Dermis microvascular lymphatic vessel endothelial cell (primary cell): ENCODE measurements at places on chromosomes 6 and 20. TPM values are rescaled to one million over a fixed set of nuclear protein-coding genes. Genes with fewer than 3 reads are reported as not detected.
A peak's percentile ranks its signal among the peaks of the same experiment; 100 is the strongest.

GRCh38 chr6:152461556-152461955, 175.6 kb downstream of the SYNE1 start:
- DNase-seq: peak; percentile 76

NRSN1 gene
- total RNA-seq: not detected in 2 replicates

- DNase-seq: no peak
Observed at GRCh38 chr6:166761801-166762200, 134.8 kb upstream of the RPS6KA2 start.

- DNase-seq: no peak
Observed at GRCh38 chr6:122872311-122872710, 83.3 kb downstream of the SMPDL3A start.

DNA sequence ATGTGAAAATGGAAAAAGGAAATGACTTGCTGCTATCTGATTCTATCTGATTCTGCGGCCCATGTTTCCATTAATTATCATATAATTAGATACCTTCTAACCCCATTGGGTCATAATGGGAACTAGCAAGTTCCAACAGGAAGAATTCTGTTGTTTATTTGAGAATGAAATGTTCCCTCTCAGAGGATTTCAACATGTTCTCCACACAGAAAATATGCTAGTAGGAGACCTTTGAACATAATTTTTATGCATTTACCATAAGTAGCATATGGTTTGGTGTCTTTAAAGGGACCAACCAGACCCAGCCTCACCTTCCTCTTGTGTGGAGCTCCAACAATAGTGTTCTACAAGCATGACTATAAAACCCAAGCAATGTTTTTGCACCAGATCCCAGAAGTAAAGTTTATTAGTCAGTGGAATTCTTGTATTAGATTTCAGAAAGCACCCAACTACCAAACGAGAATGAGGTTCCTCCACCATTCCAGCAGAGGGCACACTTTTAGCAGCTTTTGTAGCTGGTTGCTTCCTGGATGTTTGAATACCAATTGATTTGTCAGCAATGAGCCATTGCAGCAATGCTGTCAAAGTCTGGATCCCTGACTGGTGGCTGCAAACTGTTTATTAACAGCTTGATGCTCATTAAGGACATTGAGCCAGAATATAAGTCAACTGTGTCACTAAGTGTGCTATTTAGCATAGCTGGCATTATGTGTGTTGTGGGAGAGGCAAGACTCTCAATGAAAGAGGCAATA, 143.6 kb upstream of the GJE1 start:
- DNase-seq: peak; percentile 70

- no peak for DNase-seq
Observed at GRCh38 chr20:1896484-1897258, 1.5 kb downstream of the SIRPA start.

AGPAT1 gene
- total RNA-seq: 5.6 and 13.4 TPM in 2 replicates

GRCh38 chr20:53223626-53224172, 251.5 kb downstream of the TSHZ2 start:
- no peak for DNase-seq

DNA sequence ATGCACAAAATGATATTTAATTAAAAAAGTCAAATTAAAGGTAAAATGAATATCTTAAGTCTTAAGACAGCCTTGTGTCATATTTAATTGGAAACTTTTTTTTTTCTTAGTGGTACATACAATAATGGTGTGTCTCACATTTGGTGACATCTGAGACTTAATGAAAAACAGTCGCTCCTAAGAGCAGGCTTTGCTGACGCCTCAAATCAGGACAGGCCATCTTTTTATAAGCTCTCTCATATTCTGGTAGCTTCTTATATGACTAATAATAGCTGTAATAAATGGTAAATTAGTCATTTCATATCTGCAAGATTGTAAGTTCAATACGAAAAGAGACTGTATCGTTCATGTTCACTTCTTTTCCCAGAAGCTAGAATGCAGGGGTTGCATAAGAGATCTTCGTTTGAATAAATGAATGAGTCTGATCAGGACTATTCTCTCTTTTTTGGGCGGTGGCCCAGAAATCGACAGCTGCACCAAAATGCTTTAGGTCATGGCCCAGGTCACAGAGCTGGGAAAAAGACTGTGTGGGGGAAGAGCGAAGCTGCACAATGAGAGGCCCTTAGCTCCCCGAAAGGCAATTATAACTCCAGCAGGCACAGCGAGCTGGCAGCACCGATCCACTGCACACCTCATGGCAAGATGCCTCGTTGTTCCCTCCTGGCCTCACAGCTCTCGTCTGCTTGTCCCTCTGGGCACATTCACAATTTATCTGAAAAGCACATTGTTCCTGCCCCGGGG, 69.4 kb downstream of the NRN1 start:
- DNase-seq: no peak

GRCh38 chr6:137873273-137873762, 6.3 kb downstream of the TNFAIP3 start:
- peak; percentile 88 for DNase-seq

BPIFB3 gene
- not detected in 2 replicates for total RNA-seq

PRKN gene
- total RNA-seq: 0.39 and 1.3 TPM in 2 replicates

GRCh38 chr6:40486576-40486975, 100.6 kb downstream of the LRFN2 start:
- no peak for DNase-seq

- no peak for DNase-seq
Observed at GRCh38 chr6:157800420-157801237, 22.4 kb upstream of the SNX9 start.

RNF144B gene
- 12.0 and 13.9 TPM in 2 replicates for total RNA-seq

GRCh38 chr20:40583636-40584035, 105.4 kb downstream of the MAFB start:
- DNase-seq: no peak

DNA sequence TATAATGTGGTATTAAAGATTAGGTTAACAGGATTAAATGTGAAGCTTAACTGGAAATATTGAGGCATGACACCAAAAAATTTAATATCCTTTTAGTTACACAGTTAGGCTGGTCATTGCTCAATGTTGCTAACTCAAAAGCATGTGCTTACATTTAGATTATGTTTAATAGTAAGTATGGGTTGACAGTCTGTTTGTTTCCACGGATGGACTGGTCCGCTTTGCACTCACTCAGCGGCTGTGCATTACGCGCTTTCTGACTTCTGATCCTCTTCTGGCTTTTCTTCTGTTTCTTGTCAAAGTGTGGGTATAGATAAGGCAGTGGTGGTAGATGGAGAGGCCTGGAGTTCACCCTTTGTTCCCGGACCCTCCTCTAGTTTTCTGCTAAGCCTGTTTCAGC, 174.9 kb downstream of the RIMS1 start:
- no peak for DNase-seq
